Left ventricle myocardium inferior (tissue), 1 donor: ENCODE measurements at places on chromosomes 12 and 14. TPM values are rescaled to one million over a fixed set of nuclear protein-coding genes. Genes with fewer than 3 reads are reported as not detected.

DNA sequence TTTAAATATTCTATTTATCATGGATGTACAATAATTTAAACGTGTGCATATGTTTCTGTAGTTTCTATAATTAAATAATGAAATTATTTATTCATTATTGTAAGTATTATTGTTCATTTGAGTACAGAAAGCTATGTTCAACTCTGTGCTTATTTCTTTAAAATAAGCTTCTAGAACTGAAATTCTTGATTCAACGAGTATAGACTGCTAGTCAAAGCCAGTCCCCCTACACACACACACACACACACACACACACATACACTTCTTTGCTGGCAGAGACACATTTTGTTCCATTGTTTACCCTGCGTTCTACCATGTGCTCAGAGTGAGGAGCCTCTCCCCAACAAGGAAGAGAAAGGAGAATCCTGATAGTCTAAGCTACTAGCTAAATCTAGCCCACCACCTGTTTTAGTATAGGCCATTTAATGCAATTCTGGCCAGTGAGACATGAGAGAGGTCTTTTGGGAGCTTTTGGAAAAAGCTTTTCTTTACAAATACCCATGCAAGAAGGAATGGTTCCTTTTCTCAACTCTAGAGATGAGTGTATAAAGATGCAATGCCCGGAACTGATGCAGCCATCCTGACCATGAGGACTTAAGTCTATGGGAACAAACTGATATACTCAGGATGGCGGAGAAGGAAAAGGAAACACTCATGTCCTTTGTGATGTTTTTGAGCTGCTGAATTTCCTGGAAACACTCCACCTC is 161.4 kb downstream of the NDUFA12 start:
- DNase-seq, result no peak

DNA sequence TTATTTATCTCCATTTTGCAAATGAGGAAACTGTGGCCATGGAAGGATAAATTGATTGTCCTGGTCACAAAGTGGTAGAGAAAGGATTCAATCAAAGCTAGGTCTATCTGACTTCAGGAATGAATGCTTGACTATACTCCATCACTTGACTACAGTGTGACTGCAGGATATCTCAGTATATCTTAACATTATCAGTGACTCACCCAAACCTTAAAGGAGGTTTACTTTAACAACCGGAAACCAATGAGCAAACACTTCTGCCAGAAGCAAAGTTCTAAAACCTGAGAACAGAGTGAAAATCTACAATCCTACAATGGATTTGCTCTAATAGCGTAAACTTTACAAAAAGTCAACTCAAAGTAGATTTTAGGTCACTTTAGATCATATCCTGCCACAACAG is 277.0 kb downstream of the CEP128 start:
- no peak for DNase-seq

- no peak for DNase-seq
Measured at GRCh38 chr12:19916196-19916753, 452.1 kb upstream of the PDE3A start.

GRCh38 chr12:57135527-57136326 is 7.4 kb downstream of the LRP1 start:
- peak; percentile 81 for DNase-seq

DNA sequence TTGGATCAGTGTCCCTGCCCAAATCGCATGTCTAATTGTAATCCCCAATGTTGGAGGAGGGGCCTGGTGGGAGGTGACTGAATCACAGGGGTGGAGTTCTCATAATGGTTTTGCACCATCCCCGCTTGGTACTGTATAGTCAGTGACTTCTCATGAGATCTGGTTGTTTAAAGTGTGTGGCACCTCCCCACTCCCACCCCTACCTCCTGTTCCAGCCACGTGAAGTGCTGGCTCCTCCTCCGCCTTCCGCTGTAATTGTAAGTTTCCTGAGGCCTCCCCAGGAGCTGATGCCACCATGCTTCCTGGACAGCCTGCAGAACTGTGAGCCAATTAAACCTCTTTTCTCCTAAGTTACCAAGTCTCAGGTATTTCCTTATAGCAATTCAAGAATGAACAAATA is 67.2 kb downstream of the FERMT2 start:
- no peak for DNase-seq

DNA sequence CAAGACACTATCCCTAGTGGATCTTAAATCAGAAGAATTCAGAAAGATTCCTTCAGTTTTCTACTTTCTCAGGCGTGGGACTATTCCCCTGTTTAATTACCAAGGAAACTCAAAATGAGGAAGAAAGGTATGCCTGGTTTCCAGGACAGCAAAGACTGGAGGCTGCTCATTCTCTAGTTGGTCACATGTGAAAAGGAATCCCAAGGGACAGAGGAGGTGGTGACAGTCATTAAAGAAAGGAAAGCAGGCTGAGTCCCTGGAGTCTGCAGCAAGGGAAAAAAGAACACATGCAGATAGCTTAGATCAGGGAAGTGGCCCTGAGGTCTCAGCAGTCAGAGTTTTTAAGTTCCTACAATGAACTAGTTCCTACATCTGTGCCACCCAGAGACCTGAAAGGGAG is 165.4 kb upstream of the CCDC198 start:
- no peak for DNase-seq

- no peak for DNase-seq
Measured at GRCh38 chr14:102975662-102976061, 53.2 kb downstream of the AMN start.

Gene ALX1
- total RNA-seq, result not detected

- DNase-seq, result no peak
Measured at GRCh38 chr14:90534838-90535555, 138.2 kb downstream of the CALM1 start.

Gene ANKRD33
- not detected for total RNA-seq

DNA sequence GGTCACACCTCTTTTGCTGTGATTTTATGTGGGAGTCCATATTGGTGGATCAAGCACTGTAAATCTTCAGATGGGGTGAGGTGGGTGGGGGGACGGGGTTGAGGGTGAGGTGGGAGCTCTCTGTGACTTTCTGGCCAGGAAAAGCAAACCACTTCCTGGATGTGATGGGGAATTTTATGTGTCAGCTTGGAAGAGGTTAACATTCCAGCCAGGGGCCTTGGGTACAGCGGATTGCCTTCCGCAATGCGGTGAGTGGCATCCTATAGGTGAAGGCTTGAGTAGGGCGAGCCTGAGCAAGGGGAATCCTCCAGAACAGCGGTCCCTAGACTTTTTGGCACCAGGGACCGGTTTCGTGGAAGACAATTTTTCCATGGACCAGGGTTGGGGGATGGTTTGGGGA is 36.2 kb downstream of the DLK1 start:
- no peak for DNase-seq

- no peak for DNase-seq
Measured at GRCh38 chr12:112850383-112850782, 56.4 kb upstream of the OAS1 start.

- no peak for DNase-seq
Measured at GRCh38 chr12:98437166-98437565, 78.2 kb upstream of the TMPO start.

GRCh38 chr12:41706376-41706775 is 438.3 kb downstream of the GXYLT1 start:
- no peak for DNase-seq

DNA sequence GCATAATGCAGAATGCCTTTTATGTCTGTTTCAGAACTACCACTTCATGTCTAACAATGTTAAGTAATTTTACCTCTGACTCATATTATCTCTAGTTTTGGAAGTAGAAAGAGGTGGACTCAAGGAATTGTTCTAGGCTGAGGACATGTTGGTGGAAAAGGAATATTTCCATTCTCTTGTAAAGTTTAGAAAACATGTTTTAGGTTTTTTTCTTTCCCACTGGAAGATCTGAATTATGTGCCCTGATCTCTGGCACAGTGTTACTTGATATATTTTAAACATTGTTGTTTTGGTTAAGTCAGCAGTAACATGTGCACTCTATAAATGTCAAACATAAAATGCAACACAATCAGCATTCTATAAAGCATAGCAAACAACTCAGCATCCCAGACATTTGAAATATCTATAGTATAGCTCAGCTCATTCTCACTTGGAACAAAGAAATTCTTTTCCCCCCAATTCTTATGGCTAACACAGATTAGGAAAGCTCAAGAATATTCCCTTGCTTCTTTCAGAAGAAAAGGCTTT is 202.3 kb downstream of the STXBP6 start:
- DNase-seq, result no peak

DNA sequence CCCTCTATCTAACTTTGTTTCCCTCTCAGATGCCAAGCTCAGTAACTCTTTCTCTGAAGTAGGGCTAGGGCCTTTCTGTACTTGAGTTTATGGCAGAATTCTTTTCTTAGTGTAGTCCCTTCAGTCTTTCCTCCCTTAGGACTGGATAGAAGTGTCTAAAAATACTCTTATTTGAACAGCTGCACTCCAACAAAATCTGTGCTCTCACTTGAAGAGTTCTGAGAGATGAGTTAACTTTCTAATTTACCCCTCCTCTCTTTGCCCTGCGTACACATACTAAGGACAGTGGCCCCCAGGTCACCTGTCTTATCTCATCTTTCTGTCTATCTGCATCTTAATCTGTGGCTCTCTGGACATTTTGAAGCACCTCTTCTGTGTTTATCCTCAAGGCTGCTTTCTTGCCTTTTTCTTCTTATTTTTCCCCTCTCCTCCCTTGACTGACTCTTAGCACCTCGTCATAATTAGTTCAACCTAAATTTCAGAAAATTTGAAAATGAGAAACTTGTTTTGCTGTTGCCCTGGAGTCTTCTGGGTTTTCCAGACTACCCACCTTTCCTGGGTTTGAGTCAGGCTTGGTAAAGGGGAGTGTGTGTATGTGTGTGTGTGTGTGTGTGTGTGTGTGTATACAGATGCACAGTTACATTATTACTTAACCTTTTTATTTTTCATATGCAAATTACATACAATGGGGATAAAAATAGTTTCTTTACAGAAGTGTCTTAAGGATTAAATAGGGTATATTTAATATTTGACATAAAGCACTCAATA is 23.9 kb downstream of the NCKAP1L start:
- DNase-seq, result no peak

DNA sequence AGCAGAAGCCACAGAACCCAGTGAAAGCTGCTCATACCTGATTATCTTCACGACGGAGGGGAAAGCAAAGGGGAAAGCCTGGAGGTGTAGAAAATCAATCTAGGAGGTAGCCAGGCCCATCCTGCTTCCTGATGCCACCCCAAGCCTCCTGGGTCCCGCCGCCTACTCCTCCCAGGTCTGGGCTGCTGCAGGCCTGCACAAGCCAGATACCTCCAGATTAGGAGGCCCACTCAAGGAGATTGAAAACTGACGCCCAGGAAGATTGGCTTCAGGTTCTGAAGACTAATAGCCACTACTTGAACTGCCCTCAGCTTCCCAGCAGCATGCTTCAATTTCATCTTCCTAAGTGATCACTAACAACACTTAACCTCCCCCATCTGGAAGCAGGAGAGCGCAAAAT is 87.1 kb downstream of the GCH1 start:
- DNase-seq, result no peak

DNA sequence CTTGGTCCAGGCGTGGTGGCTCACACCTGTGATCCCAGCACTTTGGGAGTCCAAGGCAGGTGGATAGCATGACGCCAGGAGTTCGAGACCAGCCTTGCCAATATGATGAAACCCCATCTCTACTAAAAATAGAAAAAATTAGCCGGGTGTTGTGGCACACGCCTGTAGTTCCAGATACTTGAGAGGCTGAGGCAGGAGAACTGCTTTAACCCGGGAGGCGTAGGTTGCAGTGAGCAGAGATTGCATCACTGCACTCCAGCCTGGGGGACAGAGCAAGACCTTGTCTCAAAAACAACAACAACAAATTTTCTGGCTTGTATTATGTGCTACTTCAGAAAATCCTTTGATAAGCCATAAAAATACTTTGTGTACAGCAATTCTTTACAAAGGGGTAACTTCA is 41.1 kb downstream of the LARP4 start:
- DNase-seq, result no peak

Gene CCDC88C
- 2.8 TPM for total RNA-seq

Gene AJUBA
- total RNA-seq, result 7.2 TPM

GRCh38 chr12:10018386-10018785 is 8.0 kb downstream of the CLEC12B start:
- DNase-seq, result no peak

- no peak for DNase-seq
Measured at GRCh38 chr12:11652351-11653040, 3.0 kb downstream of the ETV6 start.

DNA sequence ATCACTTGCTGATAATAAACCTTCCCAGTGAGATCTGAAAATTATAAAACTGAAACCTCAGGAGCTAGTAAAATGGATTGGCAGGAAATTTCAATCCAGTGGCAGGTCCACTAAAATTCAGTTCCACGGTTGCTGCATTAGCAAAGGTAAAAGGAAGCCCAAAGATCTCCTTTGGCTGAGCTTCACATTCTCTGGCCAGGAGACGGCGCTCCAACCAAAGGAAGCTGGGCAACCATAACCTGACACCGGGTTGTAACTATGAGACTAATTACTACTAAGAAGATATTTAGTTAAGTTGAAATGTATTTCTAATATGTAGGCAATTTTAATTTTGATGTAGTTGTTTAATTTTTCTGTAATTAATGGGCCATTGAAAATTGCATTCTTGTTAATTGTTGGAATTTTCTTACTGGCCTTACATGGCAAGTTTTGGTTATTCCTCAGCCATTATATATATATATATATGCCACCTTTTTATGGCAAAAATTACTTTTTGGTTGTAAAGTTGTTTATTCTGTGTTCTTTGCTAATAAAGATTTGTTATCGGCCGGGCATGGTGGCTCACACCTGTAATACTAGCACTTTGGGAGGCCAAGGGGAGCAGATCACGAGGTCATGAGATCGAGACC is 17.0 kb downstream of the OR8S1 start:
- DNase-seq, result no peak

Gene BEST3
- 0.80 TPM for total RNA-seq

DNA sequence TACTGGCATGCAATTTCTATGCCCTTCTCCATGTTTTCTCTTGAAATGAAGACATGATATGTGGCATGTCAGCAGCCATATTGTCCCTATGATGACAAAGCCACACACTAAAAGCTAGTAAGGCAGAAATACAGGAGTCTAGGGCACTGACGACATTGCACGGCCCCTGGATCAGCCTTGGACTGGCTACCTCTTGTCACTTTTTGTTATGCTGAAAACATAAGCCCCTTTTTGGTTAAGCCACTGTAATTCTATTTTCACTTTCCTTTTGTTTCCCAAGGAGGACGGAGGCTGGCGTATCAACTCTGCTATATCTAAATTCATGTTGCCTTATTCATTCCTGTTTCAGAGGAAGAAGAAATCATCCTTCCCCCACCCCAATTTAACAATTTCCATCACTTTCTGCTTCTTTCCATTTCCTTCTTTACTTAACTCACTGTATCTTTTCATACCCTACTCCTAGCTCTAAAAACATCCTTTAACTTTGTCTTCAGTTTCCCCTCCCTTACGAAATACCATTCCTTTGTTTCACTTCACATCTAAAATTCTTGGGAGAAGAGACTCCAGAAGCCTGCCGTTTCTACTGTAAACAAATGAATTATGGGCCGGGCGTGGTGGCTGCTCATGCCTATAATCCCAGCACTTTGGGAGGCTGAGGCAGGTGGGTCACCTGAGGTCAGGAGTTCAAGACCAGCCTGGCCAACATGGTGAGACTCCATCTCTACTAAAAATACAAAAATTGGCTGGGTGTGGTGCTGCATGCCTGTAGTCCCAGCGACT is 364.1 kb downstream of the PCNX1 start:
- no peak for DNase-seq
